ENCODE measurements at places on chromosomes 12 and 14.
A peak's percentile ranks its signal among the peaks of the same experiment; 100 is the strongest.

DNA sequence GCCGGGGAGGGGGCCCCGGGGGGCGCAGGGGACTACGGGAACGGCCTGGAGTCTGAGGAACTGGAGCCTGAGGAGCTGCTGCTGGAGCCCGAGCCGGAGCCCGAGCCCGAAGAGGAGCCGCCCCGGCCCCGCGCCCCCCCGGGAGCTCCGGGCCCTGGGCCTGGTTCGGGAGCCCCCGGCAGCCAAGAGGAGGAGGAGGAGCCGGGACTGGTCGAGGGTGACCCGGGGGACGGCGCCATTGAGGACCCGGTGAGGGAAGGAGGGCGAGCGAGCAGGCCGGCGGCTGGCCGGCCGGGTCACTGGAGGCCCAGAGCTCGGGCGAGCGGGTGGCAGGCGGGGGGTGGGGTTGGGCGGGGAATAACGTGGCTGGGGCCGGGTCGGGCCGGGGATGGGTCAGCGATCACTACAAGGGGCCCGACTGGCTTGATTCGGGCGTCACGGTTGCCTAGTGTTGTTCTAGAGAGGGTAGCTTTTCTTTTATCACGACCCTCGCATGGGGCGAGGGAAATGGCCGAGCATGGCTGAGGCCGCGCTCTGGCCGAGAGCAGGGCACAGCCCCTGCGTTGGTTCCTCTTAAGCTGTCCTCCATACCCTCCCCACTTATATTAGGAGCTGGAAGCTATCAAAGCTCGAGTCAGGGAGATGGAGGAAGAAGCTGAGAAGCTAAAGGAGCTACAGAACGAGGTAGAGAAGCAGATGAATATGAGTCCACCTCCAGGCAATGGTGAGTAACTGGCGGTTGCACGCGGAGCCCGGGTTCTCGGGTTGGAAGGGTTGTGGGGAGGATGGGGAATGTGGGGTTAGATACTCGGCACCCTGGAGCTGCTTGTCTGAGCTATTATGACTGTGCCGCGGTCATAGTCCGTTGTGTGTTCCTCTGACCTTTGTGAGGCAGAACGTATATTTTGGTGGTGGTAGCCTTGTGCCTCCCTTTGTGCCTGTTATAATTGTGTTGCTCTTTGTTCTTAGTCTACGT lies 603 bp downstream of the PABPN1 start:
- DNase-seq: peak; percentile 15

DNA sequence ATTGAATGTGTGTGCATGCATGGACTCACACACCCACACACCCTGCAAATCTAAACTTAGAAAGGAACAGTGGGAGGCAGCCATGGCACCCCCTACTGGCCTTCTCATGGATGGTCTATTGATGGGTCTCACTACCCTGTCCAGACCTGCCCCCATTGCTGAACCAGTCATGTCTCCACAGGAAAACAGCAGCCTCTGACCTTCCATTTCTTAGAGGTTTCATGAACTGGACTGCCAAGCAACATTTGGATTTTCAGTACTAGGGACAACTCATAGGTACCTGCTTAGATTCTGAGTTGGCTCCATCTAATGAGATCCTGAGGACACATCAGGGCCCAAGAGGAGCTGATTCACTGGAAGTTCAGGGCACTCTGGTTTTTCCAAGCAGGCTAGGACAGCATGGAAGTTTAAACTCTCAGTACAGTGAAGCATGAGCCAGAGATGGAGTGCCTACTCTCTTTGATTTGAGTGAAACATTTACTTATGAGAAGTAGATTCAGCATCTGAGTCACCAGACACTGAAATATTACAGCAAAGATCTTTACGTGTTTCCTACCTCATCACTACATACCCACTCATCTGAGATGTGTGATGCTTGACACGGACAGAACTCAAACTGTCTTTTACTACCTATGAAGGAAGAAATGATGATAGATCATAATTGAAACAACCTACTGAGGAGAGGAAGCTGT lies 98.9 kb upstream of the PLEKHG7 start:
- no peak for DNase-seq

DNA sequence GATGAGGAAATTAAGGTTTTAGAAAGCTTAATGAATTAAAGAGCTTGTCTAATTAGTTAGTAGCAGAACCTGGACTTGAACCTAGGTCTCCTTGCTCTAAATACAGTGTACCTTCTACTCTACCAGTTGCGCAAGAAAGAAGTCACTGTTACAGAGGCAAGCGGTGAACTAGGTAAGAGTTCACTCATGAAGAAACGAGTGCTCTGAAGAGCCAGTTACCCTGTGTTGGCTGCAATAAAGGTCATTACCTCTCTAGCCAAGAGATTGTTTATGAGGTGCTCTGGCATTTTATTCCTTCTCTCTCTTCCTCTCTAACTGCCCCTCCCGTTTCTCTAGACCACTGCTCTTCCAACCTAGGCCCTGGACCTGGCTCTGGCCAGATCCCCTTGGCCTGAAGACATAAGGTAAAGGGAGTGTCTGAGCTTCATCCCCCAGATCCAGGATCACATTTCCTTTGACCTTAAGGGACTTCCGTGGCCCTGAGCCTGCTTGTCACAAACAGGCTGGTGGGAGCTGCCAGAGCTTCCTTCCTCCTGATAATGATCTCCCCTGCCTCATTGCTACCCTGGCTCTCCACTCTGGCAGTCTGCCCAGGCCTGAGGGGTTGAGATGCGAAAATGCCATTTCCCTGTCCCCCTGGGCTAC lies 1.9 kb downstream of the RNASE7 start:
- no peak for DNase-seq

DNA sequence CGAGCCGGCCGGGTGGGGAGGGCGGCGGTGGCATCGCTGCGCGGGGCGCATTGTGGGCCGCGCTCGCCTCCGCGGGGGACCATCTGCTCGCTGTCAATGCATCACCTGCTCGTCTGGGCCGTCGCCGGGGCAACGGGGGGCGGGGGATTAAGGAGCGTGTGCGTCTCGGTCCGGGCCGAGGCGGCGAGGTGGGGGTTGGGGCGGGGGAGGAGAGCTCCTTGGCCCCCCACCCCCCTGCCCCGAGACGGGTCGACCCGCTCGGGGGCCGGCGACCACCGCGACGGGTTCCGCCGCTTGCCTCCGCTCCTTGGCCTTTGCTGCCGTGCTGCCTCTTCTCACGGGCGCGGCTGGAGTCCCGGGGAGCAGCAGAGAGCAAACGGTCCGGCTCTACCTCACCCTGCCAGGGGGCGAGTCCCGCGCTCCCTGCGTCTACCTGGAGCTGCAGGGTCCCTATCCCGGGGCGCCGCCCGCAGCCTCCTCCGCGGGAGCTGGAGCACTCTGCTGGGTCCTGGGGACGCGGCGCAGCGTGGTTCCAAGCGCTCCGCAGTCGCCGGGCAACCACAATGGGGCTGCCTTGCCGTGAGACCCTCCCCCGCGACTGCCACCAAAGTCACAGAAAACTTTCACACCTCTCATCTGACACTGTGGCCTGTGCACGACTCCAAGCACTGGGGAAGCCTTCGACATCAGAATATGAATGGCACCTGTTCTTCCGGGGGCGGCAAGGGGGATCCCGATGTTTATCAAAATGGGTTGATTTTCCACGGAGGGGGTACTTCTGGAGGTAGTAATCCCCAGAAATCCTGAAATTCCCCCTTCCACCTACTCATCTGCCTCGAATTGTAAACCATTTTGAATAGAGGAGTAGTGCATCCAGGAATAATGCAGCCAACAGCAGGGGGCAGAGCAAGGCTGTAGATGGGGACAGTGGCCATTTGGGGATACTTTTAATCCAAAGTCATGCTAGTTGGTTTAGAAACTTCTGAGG lies at the start of gene C12orf42:
C12orf42 (minus strand) TSS at position 500 of the 988 bp plus-strand sequence. CDS start 17,542 bp downstream, outside the sequence.
- DNase-seq: peak; percentile 97

GRCh38 chr14:54186821-54187763 lies 209.7 kb upstream of the CDKN3 start:
- DNase-seq: peak; percentile 47

GRCh38 chr14:91346838-91347173 lies 70.8 kb downstream of the CCDC88C start:
- DNase-seq: no peak

DNA sequence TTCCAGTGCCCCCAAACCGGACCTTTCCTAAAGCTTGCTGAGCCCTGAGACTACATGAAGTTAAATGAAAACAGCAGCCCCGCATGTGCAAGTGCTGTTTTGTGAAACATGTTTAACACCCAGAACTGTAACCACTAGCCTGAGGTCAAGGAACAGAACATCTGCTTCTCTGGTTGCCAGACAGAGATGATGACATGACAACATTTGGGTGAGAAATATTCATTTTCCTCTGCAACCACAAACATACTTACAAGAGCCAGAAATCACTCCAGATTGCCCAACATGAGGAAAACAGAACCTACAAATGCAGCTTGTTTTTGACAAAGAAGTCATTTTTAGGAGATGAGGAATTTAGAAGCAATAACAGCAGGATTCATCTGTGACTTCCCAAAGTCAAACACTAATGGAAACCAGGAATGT lies 110.4 kb downstream of the BCAT1 start:
- DNase-seq: no peak

All from NCI-H345 (cell line).